Left kidney (tissue), 8 donors: ENCODE measurements at places on chromosomes 11 and 22.

- no peak for DNase-seq
These were observed 16.4 kb downstream of the USP2 start for GRCh38 chr11:119365071-119365591.

GRCh38 chr11:74615988-74616387 is 23.6 kb downstream of the POLD3 start:
- DNase-seq, result no peak

GRCh38 chr11:85694385-85694980 is 8.5 kb upstream of the CCDC89 start:
- peak; percentile 63 for DNase-seq

DNA sequence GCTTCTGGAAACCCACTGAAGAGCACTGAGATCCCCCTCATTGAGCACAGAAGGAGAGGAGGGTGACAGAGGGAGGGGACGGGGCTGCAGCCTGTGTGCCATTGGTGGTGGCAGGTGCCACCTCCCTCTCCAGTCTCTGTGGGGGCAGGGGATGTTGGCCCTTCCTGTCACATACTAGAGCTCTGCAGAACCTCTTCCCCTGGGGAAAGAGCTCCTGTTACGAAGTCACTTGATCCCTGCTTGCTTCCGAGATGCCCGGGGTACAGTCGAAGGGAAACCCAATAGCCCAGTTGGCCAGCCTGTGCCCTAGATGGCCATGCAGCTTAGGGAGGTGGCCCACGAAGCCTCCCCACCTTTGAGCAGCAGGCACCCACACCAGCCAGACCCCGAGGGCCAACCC is 29.4 kb downstream of the DAGLA start:
- no peak for DNase-seq

GRCh38 chr11:67634366-67635230 is 4.9 kb upstream of the NUDT8 start:
- DNase-seq, result no peak

GRCh38 chr11:208181-208916 is 841 bp downstream of the RIC8A start:
- peak; percentile 84 for DNase-seq
